Skeletal muscle tissue (tissue), 5 donors: ENCODE measurements at places on chromosomes 7 and 10. TPM values are rescaled to one million over a fixed set of nuclear protein-coding genes. Genes with fewer than 3 reads are reported as not detected.

Gene GRID1
- 2.1 TPM for total RNA-seq

Gene ASZ1
- not detected for total RNA-seq

Gene PROSER2
- total RNA-seq: 1.0 TPM

Gene LAMTOR4
- total RNA-seq: 73.1 TPM

Gene GRM3
- under 0.01 TPM for total RNA-seq
